ENCODE measurements at places on chromosomes 5 and 9.

- DNase-seq: no peak
These were observed 29.1 kb downstream of the TSPAN17 start for GRCh38 chr5:176676361-176676824.

DNA sequence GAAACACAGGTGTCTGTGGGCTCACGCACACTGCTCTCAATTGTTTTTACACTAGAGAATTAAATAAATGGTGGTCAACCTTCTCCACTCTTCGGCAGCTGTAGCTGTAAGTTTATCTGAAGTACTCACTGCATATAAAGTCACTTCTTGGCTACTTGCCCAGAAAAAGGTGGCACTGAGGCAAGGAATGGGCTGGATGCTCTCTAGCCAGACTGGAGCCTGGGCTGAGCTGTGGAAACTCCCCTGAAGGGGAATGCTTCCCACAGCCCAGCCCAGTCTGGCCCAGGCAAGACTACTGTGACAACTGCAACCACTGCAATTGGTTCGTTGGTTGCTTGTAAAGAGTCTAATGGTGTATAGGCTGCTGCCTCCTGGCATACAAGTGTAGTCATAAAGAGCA lies 4.5 kb downstream of the LEAP2 start:
- DNase-seq: no peak

GRCh38 chr9:20315677-20316076 lies 306.6 kb downstream of the MLLT3 start:
- no peak for DNase-seq

- no peak for DNase-seq
These were observed 17.9 kb downstream of the ZFR start for GRCh38 chr5:32426440-32427151.
